Activated CD4-positive, alpha-beta T cell treated with anti-CD3 and anti-CD28 coated beads for 4 hours (primary cell): ENCODE measurements at places on chromosomes 4 and X.

GRCh38 chr4:64784125-64784524 lies 374.9 kb upstream of the TECRL start:
- DNase-seq, result no peak

DNA sequence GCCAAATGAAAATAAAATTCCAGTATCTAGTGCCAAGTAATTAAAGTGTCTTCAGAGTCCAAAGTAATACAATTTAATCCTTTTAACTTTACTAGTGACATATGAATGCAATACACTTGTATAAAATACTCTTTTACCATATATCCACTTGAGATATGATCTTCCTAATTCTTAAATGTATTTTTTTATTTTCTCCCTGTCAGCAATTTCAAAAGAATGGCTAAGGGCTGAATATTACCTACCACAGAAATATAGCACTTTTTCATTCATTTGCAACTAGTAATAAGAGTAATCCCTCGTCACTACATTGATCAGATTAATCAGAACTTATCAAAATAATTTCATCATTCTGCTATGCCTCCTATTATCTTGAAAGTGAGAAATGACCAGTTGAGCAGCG lies 10.1 kb upstream of the TBX22 start:
- DNase-seq, result no peak

DNA sequence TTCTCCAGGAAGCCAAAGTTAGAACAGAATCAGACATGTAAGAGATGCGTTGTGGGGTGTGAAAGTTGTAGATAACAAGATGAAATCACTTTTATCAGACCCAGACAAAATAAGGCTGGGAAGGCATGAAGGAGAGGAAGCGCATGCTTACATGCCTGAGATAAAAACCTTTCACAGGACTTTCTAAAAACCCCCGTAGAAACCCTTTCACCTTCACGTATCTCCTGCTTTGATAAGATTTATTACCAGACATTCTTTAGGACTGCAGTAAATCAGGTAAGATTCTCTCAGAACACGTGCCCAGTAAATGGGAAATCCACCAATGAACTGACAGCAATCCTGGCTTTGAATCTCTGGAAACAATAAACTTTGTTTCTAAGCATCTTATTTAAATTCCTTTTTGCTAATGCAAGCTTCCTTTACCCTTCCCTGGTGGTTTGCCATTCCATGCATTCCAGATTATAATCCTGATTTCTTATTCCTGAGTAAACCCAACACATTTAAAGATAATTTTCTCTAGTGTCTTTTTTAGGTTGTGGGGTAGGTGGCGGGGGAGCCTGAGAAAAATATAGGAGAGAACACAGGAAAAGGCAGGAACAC lies 254.6 kb upstream of the LDB2 start:
- no peak for DNase-seq

DNA sequence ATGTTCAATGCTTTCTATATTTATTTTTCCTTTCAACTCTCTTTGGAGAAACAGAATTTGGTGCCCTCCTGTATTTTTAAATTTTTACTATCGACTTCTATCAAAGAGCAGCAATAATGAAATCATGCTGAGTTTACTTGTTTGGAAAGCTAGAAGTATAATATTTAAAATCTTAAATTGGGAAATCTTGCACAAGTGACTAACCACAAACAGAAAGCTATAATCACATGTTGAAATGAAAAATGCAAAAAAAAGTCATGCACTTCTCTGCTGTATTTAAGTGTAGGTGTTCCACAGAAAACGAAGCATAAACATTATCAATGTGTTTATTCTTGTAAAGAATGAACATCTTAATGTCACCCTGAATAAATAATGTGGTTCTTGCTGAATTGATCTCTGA lies 306.1 kb downstream of the PCDH18 start:
- no peak for DNase-seq

- DNase-seq, result no peak
Observed at GRCh38 chr4:107094332-107094731, 58.2 kb upstream of the DKK2 start.

GRCh38 chr4:65861993-65862392 lies 191.7 kb upstream of the EPHA5 start:
- DNase-seq, result no peak

GRCh38 chr4:152369203-152369901 lies 166.5 kb downstream of the FBXW7 start:
- no peak for DNase-seq

GRCh38 chr4:89056953-89057398 lies at the start of gene FAM13A:
Gene FAM13A, minus strand, starts transcription at chr4:89057185. Its CDS starts 221 bp downstream, at chr4:89056964.
- no peak for DNase-seq

GRCh38 chr4:7367864-7368277 lies 66.9 kb downstream of the PSAPL1 start:
- no peak for DNase-seq

GRCh38 chr4:76504613-76505465 lies 69.8 kb downstream of the SHROOM3 start:
- no peak for DNase-seq

- no peak for DNase-seq
Observed at GRCh38 chr4:184193556-184194525, 23.8 kb downstream of the ENPP6 start.

- no peak for DNase-seq
Observed at GRCh38 chr4:52979020-52979419, 116.9 kb downstream of the RASL11B start.

GRCh38 chr4:68570122-68570507 lies 6.0 kb downstream of the UGT2B17 start:
- no peak for DNase-seq

GRCh38 chrX:150575419-150575814 lies 7.0 kb downstream of the MTM1 start:
- DNase-seq, result peak; percentile 69

DNA sequence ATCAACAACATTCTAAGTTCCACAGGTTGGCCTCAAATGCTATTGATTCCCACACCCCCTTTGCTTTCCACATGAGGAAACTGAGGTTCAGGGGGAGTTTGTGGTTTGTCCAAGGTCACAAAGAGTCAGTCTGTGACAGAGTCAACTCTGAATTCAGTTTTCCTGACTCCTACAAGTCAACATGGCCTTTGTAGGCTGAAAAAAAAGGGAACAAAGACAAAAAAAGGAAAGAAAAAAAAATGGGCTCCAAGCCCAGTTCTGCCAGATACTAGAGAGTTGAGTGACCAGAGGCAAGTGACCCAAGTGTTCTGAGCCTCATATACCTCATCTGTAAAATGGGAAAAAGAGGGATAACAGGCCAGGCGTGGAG lies 16.5 kb upstream of the PIM2 start:
- no peak for DNase-seq

GRCh38 chrX:101745046-101745445 lies 85.4 kb upstream of the ARMCX2 start:
- DNase-seq, result no peak

DNA sequence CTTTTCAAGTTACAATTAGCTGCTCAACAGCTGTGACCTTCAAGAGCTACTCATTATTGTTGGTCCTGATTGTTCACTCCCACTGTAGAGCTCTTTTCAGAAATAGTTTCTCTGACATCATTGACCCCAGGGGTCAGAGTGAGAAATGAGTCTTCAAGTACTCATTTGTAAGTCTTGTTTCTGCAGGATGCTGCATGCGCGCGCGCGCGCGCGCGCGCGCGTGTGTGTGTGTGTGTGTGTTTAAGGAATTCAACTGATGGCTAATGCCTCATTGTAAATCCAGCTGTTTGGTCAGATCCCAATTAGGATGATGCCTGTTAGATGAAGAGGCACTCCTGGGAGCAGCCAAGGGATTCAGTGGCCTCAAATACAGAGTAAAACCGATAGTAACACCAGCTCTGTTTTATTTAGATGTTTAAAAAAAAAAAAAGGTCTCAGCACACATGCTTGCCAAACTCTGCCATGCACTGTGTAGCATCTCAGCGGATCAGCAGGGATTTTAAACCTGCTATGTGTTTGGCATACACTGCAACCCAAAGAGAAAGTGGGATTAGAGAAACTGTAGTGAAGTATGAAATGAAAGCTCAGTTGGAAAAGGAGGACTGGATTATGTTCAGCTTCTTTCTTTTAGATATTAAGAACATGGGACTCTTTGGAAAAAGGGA lies 332.3 kb downstream of the ADGRL3 start:
- no peak for DNase-seq

DNA sequence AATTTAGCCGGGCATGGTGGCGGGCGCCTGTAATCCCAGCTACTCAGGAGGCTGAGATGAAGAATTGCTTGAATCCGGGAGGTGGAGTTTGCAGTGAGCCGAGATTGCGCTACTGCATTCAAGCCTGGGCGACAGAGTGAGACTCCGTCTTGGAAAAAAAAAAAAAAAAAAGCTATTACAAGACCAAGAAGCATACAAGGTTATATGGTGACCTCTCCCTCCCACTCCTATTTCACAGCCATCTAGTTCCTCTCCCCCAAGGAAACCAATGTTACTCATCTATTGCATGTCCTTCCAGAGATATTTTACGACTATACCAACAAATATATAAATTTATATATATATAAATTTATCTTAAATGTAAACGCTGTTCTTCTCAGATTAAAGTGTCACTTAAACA lies 3.2 kb downstream of the SLC9A7 start:
- no peak for DNase-seq

GRCh38 chr4:112075129-112075753 lies 70.0 kb upstream of the FAM241A start:
- DNase-seq, result peak; percentile 20

- DNase-seq, result no peak
Observed at GRCh38 chr4:90293320-90293719, 166.1 kb downstream of the CCSER1 start.

DNA sequence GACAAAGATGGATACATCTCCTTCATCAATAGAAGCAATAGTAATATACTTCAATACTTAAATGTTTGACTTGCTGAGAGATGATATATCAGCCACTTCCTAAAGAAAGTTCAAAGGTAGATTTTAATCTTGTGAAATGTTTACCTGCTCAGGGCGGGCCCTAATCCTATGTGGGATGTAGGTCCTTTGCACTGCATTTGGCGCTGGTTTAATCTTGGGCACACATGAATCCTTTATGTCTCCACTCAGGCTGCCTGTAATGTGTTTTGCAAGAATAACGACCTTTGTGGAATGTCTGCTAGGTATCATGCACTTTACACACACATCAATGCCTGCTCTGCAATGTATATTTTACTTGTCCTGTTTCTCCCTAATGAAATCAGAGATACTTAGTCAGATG lies 368.7 kb downstream of the GBA3 start:
- DNase-seq, result no peak

- no peak for DNase-seq
Observed at GRCh38 chr4:166008510-166008909, 135.5 kb downstream of the TLL1 start.

GRCh38 chrX:99413317-99413716 lies 996.8 kb downstream of the PCDH19 start:
- DNase-seq, result no peak

DNA sequence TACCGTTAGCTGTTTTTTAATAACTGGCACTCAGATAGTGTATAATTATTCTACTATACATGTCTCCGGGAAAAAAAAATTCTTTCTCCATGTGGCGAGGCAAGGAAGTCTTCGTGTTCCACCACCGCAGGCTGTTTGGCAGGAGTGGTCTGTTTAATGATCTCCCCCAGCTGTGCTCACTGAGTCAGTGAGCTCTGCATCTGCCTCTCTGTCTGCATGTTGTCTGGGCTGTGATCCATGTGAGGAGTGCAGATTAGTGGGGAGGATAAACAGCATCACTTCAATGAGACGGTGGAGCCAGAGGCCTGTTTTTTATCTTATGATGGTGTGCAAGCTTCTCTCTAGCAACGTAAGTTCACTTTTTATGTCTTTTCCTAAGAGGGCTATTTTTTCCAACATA lies 69.8 kb downstream of the RPS3A start:
- no peak for DNase-seq

- DNase-seq, result no peak
Observed at GRCh38 chr4:76630741-76631140, 195.7 kb downstream of the SHROOM3 start.

GRCh38 chr4:7635445-7636239 lies 200.9 kb upstream of the PSAPL1 start:
- no peak for DNase-seq

GRCh38 chr4:143241892-143242291 lies 57.2 kb downstream of the USP38 start:
- DNase-seq, result no peak

GRCh38 chr4:109873791-109874514 lies 26.0 kb downstream of the LRIT3 start:
- DNase-seq, result no peak

DNA sequence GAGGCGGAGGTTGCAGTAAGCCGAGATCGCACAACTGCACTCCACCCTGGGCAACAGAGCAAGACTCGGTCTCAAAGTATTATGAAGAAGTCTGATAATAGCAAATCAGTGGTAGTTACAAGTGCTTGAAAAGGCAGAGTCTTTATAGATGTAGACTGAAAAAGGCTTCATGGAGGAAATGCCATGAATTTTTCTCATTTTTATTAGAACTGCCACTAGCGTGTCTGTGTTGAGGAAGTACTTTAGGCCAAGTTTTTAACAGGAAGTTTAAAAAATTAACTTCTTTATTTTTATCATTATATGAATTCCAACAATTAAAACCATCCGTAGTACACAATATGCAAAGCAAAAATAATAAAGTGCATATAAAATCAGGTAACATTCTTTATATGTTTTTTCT lies 32.8 kb upstream of the IL13RA1 start:
- no peak for DNase-seq

DNA sequence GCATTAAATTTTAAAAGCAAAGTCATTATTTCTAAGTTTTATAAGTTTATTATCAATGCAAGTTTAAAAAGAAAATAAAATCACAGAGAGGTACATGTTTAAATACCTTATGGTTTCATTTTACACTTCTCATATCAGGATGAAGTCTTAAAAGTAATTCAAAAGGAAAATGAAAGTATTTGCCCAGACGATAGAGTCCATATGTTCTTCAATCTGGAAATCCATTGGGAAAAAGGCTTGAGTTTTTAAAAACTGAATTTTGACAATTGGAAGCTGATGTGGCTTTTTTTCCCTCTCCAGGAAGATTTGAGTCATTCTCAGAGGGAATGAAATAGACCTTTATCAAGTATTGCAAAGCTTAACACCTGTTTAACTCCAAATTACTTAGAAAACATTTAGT lies 37.1 kb downstream of the MAB21L2 start:
- no peak for DNase-seq

- no peak for DNase-seq
Observed at GRCh38 chr4:169861593-169861992, 103.8 kb upstream of the HPF1 start.

- DNase-seq, result no peak
Observed at GRCh38 chr4:10173037-10173753, 56.6 kb upstream of the WDR1 start.

- no peak for DNase-seq
Observed at GRCh38 chr4:138053641-138054301, 188.4 kb downstream of the SLC7A11 start.

- no peak for DNase-seq
Observed at GRCh38 chrX:148930206-148930729, 429.9 kb downstream of the AFF2 start.

DNA sequence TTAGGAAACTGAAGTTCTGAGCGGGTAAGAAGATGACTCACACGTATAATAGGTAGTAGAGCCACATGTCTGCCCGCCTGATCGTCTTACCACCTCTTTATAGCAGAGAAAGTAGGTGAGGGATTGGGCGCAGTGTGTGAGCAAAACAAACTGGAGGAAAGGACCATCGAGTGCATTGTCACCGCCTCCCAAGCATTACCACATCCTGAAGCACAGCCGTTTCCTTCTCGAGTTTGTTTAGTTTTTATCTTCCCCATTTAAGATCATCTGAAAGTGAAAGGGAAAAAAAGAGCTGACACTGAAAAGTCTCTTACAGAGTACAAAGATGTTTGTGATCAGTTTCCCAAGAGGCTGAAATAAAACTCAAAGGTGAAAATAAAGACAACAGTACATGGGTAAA lies 14.8 kb downstream of the PDK3 start:
- peak; percentile 70 for DNase-seq

- no peak for DNase-seq
Observed at GRCh38 chr4:54764476-54764875, 106.7 kb downstream of the KIT start.
